HFFc6 (cell line): ENCODE measurements at places on chromosomes 16 and 17. TPM values are rescaled to one million over a fixed set of nuclear protein-coding genes. Genes with fewer than 3 reads are reported as not detected.
A peak's percentile ranks its signal among the peaks of the same experiment; 100 is the strongest.

The PPP1R27 gene
- not detected in 3 replicates for total RNA-seq

DNA sequence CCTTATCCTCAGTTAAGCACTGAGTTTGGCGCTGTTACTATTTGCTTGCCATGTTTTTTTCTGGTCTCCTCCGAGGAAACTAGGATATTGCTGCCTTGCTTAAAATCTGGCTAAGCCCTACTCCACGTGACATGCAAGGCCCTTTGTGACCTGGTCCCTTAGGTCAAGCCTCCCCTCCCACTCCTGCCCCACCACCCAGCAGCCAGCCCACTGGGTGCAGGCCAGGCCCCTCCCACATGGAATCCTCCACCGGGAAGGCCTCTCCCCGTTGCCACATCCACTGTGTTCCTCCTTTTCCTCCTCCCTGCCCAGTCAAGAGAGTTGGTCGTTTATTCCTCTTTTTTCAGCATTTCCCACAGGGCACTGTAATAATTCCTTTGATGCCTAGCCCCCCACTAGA lies 16.2 kb downstream of the PSMD3 start:
- DNase-seq = no peak

DNA sequence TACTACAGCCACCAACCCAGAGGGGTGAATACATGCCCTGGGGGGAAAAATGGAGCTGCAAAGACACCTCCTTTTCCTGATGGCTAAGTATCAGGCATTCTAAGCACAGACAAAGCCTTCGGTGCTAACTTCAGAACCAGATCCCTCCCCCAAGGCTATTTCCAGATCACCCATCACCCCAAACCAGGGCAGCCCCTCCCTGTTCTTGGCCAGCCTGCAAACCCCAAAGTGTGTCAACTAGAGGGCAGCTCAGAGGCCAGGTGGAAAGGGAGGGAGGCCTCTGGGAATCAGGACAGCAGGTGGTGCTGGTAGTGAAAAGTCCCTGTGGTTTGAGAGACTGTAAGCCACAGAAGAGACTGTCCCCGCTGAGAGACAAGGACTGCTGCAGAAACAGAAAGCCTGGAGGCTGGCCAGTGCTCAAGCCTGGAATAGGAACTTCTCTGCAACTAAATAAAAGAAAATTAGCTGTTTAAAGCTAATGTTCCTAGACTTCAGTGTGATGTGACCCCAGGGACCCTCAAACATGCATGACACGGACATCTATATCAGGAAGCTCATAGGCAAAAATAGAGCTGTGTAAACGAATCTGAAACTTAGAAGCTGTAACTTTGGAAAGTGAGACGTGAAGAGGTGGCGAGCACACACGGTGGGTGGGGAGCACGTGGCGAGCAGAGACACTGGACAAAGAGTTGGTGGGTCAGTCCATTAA lies 9.1 kb downstream of the TUBG1 start:
- DNase-seq = peak; percentile 21

The HBM gene
- not detected in 2 replicates for total RNA-seq

The CD300LF gene
- not detected in 3 replicates for total RNA-seq

DNA sequence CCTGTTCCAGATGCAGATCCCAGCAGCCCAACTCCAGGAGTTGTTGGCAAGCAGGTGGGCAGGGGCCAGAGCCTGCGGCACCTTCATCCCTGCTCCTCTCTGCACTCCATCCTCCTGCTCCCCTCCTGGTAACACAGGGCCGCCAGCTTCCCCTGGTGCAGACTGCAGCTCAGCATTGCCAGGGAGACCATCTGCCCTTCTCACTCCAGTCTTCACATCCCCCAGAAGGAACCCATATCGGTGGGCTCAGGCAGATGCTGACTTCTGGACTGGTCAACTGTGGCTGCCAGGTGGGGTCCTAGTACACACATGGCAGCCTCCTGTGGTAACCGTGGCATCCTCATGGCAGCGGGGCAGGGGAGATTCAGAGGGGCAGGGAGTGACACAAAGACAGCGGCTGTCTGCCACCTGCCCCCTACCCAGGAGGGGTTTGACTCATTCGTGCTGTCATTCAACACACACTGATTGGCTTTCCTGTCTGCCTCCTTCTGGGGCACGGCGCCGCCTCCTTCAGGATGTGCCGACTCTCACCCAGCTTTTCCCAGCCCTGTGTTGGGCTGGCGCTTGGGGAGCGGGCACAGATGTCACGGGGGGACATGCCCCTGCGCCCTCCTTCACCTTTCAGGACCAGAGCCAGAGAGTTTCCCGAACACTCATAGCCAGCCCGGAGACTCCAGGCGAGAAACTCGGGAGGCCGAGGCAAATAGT lies 120.9 kb downstream of the CMIP start:
- no peak for DNase-seq

GRCh38 chr16:52203096-52203495 lies 343.8 kb downstream of the TOX3 start:
- no peak for DNase-seq

DNA sequence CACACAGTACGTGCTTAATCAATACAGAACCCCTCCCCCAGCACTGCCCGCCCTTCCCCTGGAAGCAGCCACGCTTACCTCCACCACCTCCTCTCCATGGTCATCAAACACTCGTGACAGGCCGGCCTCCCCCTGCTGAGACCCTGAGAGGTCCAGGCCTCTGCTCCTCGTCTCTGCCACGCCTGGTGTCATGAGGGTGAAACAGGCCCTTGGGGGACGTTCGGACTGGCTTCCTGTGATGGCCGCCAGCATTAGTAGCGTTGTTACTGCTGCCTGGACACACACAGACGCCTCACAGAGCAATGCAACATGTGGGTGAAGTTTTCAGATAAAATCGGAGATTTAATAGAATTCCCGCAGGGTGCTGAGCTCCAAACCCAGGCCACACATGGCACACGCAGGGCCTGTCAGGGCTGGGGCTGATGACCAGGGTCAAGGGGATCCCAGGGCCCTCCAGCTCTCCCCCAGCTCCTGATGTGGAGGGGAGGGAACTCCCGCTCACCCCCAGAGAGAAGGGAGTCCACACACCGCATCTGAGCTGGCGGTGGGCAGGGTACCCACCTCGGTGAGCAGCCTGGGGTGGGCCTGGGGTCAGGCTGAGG lies 15.9 kb upstream of the SLC38A10 start:
- DNase-seq = no peak

The ASPA gene
- total RNA-seq = not detected in 3 replicates

The MSL1 gene
- total RNA-seq = 61.6 to 69.0 TPM (median 64.7 TPM) in 3 replicates

- DNase-seq = no peak
Measured at GRCh38 chr16:12078405-12079280, 102.1 kb downstream of the SNX29 start.

DNA sequence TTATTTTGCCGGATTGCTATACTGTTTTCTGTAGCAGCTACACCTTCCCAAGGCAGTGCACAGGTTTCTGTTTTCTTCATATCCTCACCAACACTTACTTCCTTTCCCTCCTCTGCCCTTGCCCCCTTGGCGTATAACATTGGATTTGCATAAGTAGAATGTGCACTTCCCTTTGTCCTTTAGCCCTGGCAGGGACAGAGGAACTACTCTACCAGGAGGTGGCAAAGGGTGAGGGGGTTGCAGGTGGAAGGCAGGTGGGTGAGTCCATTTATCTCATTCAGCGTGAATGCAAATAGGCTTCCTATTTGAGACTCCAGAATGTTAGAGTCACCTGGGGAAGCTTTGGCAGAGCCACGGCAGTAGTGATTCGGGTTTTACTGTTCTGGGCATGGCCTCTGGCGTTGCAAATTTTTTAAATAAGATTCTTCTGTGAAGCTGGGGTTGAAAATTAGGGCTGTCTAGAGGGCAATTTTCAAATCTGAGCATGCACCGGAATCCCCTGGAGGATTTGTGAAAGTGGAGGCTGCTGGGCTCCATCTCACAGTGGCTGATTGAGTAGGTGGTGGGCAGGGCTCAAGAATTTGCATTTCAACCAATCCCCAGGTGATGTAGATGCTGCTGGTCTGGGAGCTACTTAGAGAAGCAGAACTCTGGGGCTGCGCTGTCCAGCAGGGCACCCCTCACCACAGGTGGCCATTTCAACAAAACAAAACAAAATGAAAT lies 84.7 kb downstream of the PLCG2 start:
- DNase-seq = no peak

DNA sequence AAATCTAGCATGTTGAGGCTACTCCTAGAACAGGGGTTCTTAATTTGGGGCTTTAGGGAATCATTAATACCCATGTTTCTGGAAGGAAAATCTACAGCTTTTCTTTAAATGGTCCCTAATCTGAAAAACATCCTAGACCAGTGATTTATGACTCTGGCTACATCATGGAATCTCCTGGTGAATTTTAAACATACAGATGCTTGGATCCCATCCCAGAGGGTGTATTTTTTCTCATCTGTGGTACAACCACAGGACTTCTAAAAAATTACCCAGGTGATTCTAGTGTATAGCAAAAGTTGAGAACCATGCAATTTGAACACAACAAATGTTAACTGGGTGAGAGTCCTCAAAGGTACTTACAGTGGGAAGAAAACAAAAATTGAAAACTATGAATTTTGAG lies 41.5 kb downstream of the KANSL1 start:
- DNase-seq = no peak

The HOXB5 gene
- total RNA-seq = not detected in 3 replicates

DNA sequence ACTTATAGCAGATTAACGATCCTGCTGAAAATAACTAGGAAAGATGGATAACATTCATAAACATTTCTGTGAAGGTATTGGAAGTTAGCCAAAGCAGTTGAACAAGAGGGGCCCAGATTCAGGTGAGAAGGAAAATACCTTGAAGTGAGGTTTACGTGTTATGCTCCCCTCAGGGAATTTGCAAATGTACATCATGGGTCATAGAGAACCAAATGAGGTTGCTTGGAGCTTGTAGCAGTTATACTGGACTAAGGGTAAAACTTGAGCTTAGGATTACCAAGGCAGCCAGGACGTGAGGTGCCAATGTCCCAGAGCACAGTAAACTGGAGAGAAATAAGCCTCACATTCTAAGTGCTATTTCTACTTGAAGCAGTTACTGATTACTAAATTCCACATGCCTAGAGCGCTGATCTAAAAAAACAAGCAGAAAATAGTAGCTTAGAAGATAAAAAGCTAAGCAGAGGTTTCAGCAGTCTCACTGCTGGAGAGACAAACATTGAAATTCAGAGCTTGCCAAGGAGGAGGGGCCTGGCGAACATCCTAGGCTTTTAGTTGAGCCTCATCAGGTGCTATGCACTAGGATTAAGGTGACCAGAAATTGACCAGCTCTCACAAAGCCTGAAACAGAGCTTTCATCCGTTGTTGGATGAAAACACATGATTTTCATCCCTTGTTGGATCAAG lies 136.7 kb upstream of the FAM20A start:
- no peak for DNase-seq

DNA sequence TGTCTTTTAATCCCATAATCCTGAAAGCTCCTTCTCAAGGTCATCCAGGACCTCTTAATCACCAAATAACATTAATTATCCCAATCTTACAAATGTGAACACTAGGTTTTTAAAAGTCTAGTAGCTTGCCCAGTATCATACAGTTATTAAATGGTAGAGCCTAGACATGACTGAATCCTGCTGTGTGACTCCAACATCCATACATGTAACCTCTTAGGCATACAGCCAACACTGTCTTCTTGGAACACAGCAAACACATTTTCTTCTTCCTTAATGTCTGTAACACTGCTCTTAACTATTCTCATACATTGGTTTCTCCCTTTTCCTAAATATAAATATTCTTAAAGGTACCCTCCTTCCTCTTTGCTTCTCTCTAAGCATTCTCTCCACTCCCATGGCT lies 13.7 kb downstream of the BRIP1 start:
- DNase-seq = no peak

The ASB16 gene
- not detected in 3 replicates for total RNA-seq

The FNDC8 gene
- total RNA-seq = not detected in 3 replicates

DNA sequence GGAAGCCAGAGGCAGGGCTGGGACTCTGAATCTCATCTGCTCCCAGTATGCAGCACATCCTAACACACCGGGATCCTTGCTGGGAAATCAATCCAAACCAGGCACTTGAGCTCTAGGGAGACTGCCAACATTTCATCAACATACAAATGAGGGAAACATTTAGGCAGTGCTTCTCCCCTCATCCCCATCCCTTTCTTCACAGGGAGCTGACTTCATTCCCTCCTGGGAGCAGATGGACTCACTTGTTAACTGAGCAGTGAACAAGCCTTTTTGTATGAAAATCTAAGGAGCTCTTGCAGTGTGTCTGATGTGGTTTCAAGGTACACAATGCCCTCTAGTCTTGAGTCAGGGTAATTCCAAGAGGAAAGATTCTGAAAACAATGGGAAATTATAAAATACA lies 96.3 kb downstream of the TMEM114 start:
- DNase-seq = no peak

DNA sequence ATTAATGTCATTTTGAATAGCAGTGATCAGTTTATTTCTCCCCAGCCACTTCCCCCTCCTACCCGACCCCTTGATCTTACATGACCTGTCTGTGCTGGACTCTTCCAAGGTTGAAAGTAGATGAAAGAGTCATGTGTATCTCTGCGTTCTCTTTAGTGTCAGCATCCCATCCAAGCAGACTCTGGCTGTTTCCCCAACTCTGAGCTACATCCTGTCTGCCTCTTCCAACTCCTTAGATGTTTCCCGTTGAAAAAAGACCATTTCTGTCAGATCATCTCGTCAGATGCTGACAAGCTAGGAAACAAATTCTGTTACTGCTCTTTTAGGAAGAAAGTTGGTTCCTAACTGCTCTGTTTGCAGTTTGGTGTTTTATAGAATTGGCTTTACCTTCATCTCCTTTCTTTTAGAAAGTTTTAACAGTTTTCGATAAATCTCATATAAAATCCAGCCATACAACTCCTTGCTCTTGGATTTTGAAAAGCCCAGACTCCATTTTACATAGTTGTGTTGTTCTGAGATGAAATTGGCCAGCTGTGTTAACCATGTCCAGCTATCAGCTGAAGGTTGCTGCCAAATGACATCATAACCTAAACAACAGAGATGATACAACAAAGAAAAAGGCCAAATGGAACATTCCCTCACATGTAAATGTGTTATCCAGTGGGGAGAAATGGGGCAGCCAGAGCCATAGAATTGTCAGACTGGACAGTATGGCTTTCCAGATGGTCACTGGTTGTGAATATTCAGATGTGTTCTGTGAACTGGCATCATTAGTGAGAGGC lies 43.5 kb downstream of the CYB561 start:
- no peak for DNase-seq
